ENCODE measurements at places on chromosomes 1 and 21.

DNA sequence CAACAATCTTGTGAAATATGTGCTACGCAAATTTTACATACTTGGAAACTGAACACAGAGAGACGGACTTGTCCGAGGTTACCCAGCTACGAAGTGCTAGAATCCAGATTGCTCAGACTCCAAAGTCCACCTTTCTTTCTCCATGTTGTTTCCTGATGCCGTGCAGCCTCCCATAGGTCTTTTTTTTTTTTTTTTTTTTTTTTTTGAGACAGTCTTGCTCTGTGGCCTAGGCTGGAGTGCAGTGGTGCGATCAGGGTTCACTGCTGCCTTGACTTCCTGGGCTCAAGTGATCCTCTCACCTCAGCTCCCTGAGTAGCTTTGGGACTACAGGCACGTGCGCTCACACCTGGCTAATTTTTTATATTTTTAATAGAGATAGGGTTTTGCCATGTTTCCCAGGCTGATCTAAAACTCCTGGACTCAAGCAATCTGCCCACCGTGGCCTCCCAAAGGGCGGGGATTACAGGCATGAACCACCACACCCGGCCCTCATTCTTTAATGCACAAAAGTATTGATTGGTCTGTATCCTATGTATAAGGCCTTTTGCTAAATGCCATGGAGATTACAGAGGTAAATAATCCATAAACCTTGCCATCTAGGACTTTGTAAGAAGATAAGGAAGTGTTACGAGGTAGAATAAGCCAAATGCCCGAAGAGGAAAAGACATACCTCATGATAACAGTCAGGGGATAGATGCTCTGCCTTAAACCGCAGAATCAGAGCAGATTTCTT is 92.8 kb downstream of the C1orf21 start:
- no peak for DNase-seq

DNA sequence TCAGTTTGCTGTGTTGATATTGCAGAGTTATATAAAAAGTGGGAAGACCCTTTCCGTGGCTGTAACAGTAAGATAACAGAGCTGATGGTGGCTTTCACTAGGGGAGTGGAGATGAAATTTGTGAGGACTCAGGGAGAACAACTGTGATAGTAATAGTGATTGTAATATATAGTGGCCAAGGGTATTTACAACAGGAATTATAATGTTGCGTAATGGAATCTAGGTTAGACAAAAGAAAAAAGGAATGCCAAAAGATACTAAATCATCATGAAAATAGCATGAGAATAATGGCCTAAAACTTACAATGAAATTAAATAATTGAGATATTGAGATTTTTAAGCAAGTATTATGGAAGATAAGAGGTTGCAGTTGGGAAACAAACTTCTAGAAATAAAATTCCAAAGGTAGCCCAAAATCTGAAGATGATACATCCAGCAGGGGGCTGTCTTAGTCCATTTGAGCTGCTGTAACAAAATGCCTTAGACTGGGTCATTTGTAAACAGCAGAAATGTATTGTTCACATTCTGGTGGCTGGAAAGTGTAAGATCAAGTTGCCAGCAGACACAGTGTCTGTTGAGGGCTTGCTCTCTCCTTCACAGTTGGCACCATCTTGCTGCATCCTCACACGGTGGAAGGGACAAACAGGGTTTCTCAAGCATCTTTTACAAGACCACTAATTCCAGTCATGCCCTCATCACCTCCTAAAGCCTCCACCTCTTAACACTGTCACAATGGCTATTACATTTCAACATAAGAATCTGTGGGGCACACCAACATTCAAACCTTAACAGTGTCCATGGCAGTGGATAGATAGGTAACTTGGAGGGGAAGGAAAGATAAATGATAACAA is 711.2 kb downstream of the MRPL39 start:
- no peak for DNase-seq

GRCh38 chr1:248681651-248682050 is 20.9 kb downstream of the OR14I1 start:
- no peak for DNase-seq

GRCh38 chr1:231605149-231606100 is 21.2 kb upstream of the DISC1 start:
- no peak for DNase-seq

DNA sequence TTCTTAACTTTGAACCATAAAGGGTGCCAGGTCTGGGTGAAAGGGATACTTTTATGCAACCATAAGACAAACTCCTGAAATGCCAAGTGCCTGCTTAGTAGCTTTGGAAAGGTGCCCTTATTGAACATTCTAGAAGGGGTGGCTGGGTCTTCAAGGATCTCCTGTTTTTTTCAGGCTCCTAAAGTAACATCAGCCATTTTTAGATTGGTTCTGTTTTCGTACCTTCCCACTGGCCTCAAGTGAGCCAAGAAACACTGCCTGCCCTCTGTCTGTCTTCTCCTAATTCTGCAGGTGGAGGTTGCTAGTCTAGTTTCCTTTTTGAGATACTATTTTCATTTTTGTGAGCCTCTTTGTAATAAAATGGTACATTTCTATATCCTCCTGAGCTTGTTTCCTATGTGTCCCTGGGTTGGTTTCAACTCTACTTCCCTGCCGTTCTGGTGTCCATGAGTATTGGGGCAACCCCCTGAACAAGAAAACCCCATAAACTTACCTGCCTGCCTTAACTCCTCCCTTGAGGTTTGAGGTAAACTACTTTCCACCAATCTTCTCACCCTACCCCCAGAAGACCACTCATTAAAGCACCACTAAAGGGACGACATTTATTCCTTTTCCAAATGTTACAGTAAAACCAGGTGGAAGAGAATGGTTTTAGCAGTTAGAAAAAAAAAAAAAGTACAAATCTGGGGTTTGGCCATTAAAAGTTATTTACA is 2.6 kb downstream of the MARCKSL1 start:
- DNase-seq = no peak

- no peak for DNase-seq
These were observed 15.9 kb upstream of the PPP2R5A start for GRCh38 chr1:212269306-212269705.

- no peak for DNase-seq
These were observed 338.3 kb downstream of the NEGR1 start for GRCh38 chr1:71944006-71944405.

- no peak for DNase-seq
These were observed 99.1 kb upstream of the GFI1 start for GRCh38 chr1:92585831-92586230.

- no peak for DNase-seq
These were observed 47.7 kb downstream of the OSBPL9 start for GRCh38 chr1:51664421-51665240.

GRCh38 chr1:114700036-114700600 is 4.8 kb upstream of the AMPD1 start:
- no peak for DNase-seq

DNA sequence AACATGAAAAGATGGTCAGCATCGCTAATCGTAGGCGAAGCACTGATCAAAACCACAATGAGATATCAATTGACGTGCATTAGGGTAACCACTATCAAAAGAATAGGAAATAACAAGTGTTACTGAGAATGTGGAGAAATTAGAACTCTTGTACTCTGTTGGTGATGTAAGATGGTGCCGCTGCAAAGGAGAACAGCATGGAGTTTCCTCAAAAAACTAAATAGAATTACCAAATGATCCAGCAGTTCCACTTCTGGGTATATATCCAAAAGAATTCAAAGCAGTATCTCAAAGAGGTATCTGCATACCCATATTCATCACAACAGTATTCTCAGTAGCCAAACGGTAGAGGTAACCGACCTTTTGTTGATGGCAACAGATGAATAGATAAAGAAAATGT is 8.3 kb upstream of the CD101 start:
- no peak for DNase-seq

DNA sequence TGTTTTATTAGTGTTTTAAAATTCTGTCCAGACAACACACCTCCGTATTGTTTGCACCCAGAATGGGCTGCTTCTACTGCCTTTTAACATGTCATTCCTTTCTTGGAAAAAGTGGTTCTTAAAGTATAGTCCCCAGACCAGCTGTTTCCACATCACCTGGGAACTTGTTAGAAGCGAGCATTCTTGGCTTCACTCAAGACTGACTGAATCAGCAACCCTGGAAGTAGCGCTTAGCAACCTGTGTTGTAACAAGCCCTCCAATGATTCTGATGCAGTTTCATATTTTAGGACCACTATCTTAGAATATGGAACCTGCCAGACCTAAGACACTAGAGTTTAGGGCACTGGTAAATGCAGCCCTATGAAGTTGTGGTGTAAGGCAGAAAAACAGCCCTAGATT is 6.0 kb upstream of the PPIE start:
- no peak for DNase-seq

DNA sequence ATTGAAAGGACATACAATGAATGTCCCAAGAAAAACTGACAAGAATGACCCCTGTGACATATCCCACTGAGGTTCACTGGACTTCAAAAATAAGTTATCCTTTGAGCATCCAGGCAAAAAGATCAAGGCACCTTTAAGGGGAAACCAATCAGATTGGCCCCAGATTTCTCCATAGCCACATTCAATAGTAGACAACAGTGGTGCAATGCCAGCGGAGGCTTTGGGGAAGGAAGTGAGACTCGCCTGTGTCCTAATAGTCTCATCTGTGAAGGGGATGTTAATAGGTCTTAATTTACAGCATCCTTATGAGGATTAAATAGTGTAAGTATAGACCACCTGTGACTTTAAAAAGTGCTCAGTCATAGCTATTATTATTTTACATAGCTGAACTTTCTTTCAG is 21.5 kb downstream of the RPL5 start:
- DNase-seq = no peak

DNA sequence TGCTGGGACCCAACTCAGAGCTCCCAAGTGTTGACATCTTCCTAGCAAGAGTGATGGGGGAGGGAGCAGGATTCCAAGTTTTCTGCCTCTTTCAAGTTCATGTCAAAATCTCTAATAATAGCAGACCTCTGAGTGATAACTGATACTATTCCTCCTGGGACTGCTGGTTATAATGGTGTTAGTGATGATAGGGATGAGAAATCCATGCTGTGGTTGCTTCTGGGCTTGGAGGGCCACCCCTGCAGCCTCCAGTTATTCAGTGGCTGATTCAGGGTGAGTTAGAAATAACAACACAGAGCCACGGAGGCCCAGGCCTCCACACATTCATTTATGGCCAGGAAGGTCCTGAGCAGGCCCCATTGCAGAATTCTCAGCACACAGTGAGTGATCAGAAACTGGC is 40.6 kb upstream of the ARTN start:
- DNase-seq = no peak

DNA sequence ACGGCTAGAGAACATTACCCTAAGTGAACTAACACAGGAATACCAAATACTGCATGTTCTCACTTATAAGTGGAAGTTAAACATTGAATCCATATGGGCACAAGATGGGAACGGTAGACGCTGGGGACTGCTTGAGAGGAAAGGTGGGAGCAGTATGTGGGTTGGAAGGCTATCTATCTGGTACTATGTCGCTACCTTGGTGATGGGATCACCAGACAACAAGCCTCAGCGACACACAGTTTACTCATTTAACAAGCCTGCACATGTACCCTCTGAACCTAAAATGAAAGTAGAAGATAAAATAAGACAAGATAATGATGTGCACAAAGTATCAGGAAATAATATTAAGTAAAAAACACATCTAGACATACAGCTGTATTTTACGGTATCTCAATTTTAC is 819 bp downstream of the PYHIN1 start:
- DNase-seq = no peak

DNA sequence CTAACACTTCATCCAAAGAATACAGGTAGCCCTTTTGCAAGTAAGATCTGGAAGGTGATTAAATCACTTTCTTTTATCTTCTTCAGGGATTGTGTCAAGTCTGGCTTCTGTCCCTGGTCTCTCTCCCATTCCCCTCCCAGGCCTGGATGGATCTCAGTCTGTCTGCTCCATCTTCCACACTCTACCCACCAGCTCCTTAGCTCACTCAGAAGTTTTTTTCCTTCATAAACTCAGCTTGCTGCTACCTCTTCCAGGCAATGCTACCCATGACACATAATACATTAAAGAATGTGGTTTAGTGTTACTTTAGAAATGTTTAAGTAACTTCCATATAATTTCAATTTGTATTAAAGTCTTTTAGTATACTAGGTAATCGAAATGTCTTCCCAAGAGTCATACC is 133.1 kb downstream of the AKT3 start:
- no peak for DNase-seq

GRCh38 chr1:222852326-222852725 is 37.5 kb downstream of the DISP1 start:
- no peak for DNase-seq

- no peak for DNase-seq
These were observed 3.0 kb upstream of the SMYD2 start for GRCh38 chr1:214277704-214278635.

- no peak for DNase-seq
These were observed 31.6 kb downstream of the OSBPL9 start for GRCh38 chr1:51648180-51649109.

DNA sequence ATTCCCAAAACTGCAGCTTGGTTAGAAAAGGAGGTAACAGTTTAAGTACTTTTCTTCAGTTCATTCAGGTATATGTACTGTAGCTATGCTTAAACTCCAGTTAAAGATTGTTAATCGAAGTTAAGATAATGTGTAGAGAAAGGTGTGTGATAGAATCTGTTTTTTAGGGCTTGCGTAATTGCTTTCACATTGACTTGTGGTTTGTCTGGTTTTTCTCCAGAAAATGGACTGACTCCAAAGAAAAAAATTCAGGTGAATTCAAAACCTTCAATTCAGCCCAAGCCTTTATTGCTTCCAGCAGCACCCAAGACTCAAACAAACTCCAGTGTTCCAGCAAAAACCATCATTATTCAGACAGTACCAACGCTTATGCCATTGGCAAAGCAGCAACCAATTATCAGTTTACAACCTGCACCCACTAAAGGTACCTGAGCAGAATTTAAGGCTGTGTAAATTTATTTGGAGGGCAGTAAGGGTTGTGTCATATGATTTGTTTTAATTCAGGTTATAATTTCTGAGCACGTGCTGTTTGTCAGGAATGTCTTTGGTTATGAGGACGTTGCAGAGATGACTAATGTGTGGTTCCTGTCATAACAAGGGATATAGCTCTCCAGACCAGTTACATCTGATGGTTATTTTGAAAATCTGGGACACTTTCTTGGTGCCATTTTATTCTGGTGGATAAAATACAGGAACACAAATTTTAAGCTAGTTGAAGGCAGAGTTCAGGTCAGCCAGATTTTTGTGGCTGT is 26.0 kb downstream of the ATF6 start:
- DNase-seq = no peak

GRCh38 chr1:158285756-158286241 is 3.9 kb upstream of the CD1C start:
- DNase-seq = no peak

- DNase-seq = no peak
These were observed 790 bp downstream of the TESK2 start for GRCh38 chr1:45490121-45490625.

DNA sequence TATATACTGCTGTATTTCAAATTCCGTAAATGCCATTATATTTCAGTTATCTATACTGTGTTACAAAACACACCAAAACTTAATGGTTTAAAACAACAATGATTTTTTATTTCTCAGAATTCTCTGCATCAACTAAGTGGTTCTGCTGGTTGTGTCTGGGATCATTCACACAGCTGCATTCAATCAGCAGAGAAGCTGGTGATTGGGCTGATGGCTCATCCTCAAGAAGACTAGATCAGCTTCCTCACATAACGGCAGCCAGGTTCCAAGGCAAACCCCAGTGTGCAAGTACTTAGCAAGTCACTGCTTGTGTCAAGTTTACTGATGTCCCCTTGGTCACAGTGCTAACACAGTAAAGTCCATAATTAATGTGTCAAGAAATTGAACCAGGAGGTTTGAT is 86.3 kb upstream of the VANGL1 start:
- DNase-seq = no peak

- DNase-seq = no peak
These were observed 40.2 kb upstream of the MACF1 start for GRCh38 chr1:39164256-39164655.

Measured in activated naive CD8-positive, alpha-beta T cell treated with anti-CD3 and anti-CD28 coated beads, Interleukin-2, amount 50 U/mL, for 16 hours (primary cell).